ENCODE measurements at places on chromosomes 2 and 18.

DNA sequence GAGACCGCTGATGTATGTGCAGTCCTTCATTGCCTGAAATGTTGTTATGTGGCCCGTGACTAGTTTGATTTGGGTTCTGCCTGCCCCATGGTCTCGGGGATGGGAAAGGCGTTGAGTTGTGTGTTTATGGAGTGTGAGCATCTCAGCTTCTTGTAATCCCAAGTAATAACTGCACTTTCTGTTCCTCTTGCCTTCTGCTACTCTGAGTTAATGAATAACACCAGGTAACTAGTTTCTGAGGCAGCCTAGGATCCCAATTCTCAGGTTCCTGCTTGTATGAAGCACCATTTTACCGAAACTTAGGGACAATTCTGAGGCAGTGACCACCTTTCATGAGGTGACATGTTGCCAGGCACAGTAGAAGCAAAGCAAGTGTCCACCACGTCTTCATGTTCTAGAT, 170.0 kb downstream of the ALK start:
- DNase-seq: no peak

GRCh38 chr18:49521216-49521835, 34.3 kb upstream of the C18orf32 start:
- DNase-seq: peak; percentile 36

DNA sequence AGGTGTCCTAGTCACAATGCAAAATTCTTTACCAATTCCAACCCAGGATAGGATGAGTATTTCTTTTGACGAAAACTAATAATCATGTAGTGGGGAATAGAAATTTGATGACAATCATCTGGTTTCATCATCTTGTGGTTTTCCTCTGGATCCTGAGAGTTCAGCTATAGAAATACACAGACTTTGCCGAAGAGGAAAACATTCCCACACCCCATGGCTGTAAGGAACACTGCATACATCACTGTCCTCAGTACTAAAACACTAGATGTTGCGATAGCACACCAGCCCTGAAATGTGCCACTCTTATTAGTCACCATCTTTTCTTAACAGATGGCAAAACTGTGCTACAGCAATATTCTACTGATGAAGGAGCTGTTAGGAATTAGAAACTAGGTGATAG, 29.4 kb downstream of the CERKL start:
- DNase-seq: no peak

GRCh38 chr2:160696087-160696452, 202.5 kb upstream of the RBMS1 start:
- no peak for DNase-seq

- DNase-seq: no peak
Observed at GRCh38 chr2:165425556-165425955, 43.9 kb upstream of the CSRNP3 start.

- no peak for DNase-seq
Observed at GRCh38 chr2:61620244-61621159, 82.3 kb upstream of the XPO1 start.

DNA sequence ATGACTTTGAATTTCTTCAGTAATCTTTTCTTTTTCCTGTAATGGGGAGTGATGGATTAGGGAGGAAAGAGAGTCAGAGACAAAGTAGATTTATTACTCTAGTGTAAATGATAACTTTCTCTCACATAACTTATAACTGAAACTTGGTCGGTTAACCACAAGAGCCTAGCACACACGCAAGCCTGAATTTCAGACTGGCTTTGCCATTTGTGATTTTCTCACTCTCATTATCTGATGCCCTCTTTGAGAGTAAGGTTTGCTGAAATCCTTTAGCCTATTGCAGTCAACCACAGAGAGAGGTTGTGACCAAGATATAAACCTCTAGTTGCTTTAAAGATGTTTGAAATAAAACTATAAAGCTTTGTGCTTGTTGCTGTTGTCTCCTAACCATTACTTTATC, 117.9 kb upstream of the NETO1 start:
- DNase-seq: no peak

- no peak for DNase-seq
Observed at GRCh38 chr2:109433926-109434325, 179.8 kb downstream of the SEPTIN10 start.

DNA sequence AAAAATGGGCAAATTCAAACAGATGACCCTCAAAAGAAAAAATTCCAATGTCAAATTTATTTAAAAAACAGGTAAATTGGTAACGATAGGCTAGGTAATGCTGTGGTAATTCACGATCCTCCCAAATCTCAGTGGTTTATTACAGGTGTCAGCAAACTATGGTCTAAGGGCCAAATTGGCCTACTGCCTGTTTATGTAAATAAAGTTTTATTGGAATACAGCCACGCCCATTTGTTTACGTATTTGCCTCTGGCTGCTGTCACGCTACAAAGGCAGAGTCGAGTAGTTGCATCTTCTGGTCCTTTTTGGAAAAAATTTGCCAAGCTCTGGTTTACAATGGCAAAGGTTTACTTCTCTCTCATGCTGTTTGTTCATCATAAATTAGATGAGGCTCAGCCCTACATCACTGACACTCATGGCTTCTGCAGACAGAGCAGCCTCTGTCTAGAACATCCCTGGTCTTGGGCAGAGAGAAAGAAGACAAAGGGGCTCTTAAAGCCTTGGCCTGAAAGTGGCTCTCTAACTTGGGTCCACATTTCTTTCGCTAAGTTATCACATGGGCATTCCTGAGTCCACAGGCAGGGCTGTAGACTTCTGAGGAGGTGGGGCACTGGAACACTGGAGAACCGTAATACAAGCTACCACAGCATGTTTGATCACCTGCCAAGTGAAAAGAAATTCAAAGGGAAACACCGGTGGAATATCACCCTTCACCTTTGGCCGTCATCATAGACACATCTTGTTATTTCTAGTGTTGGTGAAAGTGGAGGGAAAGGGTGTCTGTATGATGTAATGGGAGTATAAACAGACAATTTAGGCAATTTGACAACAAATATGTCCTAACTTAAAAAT, 34.8 kb downstream of the SP110 start:
- DNase-seq: peak; percentile 39

GRCh38 chr2:210539035-210539434, 17.4 kb upstream of the CPS1 start:
- no peak for DNase-seq

DNA sequence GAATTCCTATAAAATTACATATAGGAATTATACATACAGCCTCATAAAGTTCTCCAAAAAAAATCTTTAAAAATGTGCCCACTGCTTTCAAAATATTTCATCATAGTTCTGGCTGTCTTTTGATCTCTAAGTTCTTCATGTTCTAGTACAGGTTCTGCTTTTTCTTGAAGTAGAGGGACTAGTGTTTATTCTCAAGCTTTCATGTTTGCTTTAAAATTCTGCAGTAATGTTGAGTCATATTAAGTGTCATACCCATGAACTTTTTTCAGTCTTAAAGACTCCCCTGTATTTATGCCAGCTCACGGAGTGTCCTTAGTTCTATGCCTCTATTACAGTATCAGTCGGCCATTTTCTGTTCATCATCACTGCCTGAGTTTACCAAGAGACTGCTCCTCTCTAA, 54.8 kb upstream of the CCDC141 start:
- DNase-seq: no peak

GRCh38 chr2:65434592-65435241, 2.3 kb upstream of the SPRED2 start:
- no peak for DNase-seq

- no peak for DNase-seq
Observed at GRCh38 chr2:7813541-7814292, 868.1 kb upstream of the ID2 start.

- no peak for DNase-seq
Observed at GRCh38 chr2:64437883-64438282, 16.1 kb upstream of the LGALSL start.

- DNase-seq: no peak
Observed at GRCh38 chr2:10281891-10282290, 20.8 kb upstream of the HPCAL1 start.

DNA sequence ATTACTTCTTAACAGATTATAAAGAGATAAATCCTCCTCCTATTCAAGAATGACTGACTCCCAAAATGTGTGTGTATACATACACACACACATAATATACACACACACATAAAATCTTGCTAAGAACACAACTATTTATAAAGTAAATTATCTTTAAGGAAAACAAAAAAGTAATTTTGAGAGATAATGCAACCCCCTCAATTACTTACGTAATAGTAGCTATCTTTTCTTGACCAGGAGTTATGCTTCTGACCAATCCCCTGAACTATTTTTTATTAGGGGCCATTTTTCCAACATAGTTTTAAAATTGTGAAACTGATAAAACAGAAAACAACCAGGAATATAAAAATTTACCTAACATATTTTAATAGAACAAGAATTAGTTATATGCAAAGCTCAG, 113.0 kb upstream of the CHRNA1 start:
- no peak for DNase-seq

GRCh38 chr2:240921995-240922244, 15.8 kb downstream of the CROCC2 start:
- DNase-seq: no peak

DNA sequence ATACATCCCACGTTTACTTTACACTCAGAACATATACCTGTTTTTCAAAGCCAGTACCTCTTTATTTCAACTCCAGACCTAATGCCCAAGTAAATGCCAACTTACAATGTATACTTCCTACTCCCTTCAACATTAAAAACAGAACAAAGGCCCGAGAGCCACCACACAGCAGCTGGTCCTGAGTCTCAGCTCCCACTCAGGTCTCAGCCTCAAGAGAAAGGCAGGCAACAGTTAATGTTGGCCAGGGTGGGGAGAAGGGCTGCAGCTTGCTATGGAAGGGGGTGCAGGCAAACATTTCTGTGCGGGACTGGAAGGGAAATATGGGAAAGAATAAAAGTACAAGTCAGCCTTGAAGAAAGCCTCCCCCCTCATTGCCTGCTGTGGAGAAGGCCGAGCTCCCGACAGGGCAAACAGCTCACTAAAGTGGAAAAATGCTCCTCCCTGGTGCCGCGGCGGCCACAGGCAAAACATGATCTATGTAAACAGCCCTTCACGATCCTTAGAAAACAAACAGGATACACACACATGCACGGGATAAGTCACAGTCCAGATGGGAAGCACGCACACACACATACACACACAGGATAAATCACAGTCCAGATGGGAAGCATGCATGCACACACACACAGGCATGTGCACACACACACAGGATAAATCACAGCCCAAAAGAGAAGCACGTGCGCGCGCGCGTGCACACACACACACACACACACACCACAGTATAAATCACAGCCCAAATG, 67.4 kb downstream of the ADNP2 start:
- no peak for DNase-seq

- DNase-seq: peak; percentile 19
Observed at GRCh38 chr2:30511122-30512083, 64.4 kb downstream of the LCLAT1 start.

GRCh38 chr2:213224366-213224765, 59.9 kb upstream of the SPAG16 start:
- no peak for DNase-seq

- no peak for DNase-seq
Observed at GRCh38 chr2:152167065-152167464, 8.5 kb downstream of the STAM2 start.

- peak; percentile 50 for DNase-seq
Observed at GRCh38 chr2:214103276-214104001, 307.4 kb upstream of the VWC2L start.

- DNase-seq: no peak
Observed at GRCh38 chr2:144659731-144660275, 139.9 kb upstream of the ZEB2 start.

DNA sequence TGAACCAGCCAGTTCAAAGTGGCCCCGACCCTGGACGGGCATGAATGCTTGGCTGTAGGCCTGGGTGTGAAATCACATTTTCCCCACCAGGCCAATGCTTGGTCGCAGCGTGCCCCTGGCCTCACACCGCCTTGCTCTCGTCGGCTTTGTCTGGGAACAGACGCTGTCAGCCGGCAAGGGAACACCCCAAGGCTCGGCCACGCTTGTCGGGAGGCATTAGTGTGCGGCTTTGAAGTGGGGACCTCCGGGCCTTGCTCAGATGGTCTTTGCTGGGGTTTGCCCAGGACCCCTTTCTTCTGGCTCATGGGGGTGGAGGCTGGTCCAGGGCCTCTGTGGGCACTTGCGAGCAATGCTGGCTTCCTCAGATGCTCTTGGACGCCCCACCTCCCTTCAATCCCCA, 79.1 kb downstream of the INHBB start:
- no peak for DNase-seq

Data from NCI-H1092 (cell line).